ENCODE measurements at places on chromosomes 6 and 20.

DNA sequence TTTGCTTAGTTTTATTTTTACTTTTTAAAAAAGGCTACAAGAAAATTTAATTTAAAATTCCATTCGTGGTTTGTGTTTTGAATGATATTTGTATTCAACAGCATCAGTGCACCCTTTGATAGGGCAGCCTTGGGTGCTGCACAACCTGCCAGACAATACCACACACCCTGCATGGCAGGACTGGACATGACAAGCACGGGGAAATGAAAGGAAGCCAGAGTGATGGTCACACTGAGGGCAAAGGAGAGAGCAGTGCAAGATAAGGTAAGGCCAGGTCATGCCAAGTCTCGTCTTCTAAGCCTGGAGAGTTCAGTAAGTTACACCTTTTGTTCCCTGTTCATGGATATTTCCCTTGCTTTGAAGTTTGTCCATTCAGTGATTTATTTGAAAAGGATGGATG lies 103.0 kb downstream of the ALDH8A1 start:
- no peak for DNase-seq

- no peak for DNase-seq
Measured at GRCh38 chr6:129778793-129779192, 68.8 kb upstream of the ARHGAP18 start.

GRCh38 chr6:117601811-117602150 lies 530 bp downstream of the GOPC start:
- DNase-seq, result no peak

GRCh38 chr6:44396968-44397367 lies 9.5 kb downstream of the CDC5L start:
- no peak for DNase-seq

DNA sequence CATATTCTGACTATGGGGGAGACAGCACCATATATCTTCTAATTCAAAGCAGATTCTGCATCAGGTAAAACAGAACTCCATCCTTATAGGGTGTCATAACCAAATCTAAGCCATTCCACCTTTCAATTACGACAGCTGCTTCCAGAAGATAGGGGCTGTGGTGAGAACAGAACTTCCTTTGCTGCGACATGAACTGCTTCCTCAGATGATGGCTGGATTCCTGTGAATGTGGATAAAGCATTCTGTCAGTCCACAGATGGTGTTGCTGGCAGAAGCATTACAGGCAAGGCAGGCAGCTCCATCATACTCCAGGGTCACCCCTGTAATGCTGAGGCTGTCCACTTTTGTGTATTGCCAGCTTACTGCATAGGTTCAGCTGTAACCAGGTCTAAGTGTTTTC lies 172.1 kb upstream of the PROKR2 start:
- DNase-seq, result no peak

GRCh38 chr20:23412026-23412425 lies 9.3 kb downstream of the NAPB start:
- no peak for DNase-seq

- DNase-seq, result no peak
Measured at GRCh38 chr20:34475979-34476736, 40.1 kb upstream of the DYNLRB1 start.

DNA sequence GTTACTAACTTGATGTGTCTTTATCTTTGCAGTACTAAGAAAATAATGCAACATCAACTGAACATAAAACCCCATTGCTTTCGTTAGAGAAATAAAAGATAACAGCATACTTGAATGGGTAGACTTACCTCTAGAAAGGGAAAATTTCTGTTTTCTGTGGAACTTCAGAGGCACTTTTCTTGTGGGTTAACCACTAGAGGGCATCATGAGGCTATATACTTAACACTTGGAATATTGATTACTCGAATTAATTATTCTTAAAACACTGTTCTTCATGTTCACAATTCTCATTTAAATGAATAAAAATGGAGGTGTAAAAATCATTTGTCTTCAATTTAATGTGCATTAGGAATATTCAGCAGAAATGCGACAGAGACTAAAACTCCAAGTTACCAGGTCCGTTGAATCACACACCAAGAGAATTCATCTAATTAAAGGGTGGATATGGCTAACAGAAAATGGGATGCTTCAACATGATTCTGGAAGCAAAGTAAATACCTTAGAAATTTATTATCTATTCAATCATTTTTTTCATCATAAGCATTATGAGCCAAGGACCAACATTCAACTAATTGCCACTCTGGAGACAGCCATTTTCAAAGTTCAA lies 330.8 kb upstream of the PREP start:
- DNase-seq, result no peak
